ENCODE measurements at places on chromosomes 1 and 21. TPM values are rescaled to one million over a fixed set of nuclear protein-coding genes. Genes with fewer than 3 reads are reported as not detected.

MCOLN3 gene
- 3.6 TPM for total RNA-seq

RAB42 gene
- 0.58 TPM for total RNA-seq

DNA sequence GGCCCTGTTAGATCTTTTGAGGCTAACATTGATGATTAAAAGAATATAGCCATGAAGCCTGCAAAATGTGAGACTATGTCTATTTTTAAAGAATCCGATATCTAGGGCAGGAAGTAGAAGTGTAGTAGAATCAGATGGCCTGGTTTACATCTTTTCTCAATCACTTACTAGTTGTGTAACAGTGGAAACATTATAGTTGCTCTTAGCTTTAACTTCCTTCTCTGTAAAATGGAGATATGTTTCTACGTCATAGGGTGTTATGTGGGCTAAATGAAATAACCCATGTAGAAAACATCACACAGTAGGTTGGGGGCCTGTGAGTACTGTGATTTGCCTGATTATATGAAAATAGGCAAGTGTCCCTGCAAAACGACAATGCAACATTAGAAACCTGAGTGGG, 4.4 kb upstream of the IGFN1 start:
- DNase-seq: no peak
- H3K4me3 ChIP-seq: no peak overlapping the region
- peaks cover 4% of the 10 kb centered on the region for H3K4me1 ChIP-seq
- no peaks in the 10 kb centered on the region for H3K36me3 ChIP-seq
- H3K27me3 ChIP-seq: no peaks in the 10 kb centered on the region
- no peak overlapping the region for H3K27ac ChIP-seq

GRCh38 chr1:234239515-234239914, 133.7 kb upstream of the COA6 start:
- no peak overlapping the region for H3K27ac ChIP-seq
- H3K27me3 ChIP-seq: no peaks in the 10 kb centered on the region
- H3K4me3 ChIP-seq: no peak overlapping the region
- DNase-seq: no peak

- H3K27ac ChIP-seq: no peak overlapping the region
- no peak overlapping the region for H3K4me3 ChIP-seq
- H3K36me3 ChIP-seq: no peaks in the 10 kb centered on the region
- no peaks in the 10 kb centered on the region for H3K27me3 ChIP-seq
- H3K4me1 ChIP-seq: peaks cover 6% of the 10 kb centered on the region
Measured at GRCh38 chr1:21620496-21620895, 48.7 kb downstream of the RAP1GAP start.

DNA sequence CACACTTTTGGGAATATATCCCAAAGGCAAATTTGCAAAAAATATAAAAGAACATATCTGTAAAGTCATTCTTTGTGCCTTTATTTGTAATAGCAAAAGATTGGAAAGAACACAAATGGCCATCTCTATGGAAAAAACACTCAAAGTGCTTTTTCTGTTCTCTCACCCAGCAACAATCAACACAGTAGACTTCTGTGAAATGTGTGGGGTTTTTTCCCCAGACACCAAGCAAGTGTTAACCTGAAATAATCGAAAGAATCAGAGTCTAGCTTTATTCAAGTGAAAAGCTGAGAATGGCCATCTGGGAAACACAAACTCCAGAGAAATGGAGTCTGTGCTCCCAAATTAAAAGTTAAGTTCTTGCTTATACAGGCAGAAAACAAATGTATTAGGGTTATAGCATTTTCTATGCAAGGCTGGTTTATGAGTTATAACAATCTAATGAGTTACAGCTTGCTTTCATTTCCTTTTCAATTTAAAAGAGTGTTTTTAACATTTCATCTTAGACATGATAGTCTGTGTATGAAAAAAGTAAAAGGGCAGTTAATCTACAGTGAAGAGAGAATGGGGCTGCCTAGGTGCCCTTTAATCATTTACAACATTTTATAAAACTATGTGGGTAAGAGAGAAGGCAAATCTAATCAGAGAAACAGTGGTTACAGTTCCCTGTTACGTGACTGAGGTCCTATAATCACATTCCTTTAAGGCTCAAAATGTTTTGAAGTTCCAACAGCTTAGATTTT, 46.6 kb downstream of the SLC30A7 start:
- no peaks in the 10 kb centered on the region for H3K27me3 ChIP-seq
- no peak overlapping the region for H3K27ac ChIP-seq
- H3K4me1 ChIP-seq: no peaks in the 10 kb centered on the region
- DNase-seq: no peak
- no peak overlapping the region for H3K4me3 ChIP-seq

HMCN1 gene
- total RNA-seq: 3.9 TPM

NBPF4 gene
- not detected for total RNA-seq

Data from ovary (tissue), 10 donors.